CD4-positive, CD25-positive, alpha-beta regulatory T cell (primary cell): ENCODE measurements at places on chromosomes 16 and 17. TPM values are rescaled to one million over a fixed set of nuclear protein-coding genes. Genes with fewer than 3 reads are reported as not detected.

DNA sequence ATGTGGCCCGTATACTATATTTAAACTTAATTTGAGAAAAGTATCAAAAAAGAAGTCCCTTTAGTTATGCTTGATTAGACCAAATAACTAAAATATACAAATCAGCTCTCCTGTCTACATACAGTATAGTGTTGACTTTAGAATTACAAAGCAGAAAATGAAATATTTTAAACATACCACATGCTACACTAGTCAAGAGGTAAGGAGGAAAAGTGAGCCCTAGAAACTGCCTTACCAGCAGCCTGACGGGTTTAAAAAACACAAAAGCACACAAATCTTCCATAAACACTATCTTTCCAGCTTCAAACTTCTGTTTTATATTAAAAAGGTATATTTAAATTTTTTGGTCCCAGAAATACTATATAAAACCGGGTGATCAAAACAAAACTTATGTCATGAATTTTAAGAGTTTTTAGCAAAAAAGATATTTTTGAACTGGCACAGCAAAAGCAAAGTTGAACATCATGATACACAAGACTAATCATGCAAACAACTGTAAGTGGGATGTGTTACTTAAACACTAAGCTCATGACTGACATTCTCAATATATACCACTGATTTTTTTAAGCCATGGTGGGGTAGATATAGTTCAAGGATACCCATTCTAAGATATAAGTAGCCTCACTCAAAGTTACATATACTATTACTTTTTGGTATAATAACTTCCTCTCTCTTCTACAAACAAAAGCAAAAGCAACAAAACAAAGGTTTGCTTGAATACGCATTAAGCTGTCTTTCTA lies 11.8 kb downstream of the KLHL10 start:
- DNase-seq, result no peak

GRCh38 chr16:7027401-7027800 lies 305.2 kb upstream of the RBFOX1 start:
- no peak for DNase-seq

- no peak for DNase-seq
These were observed 28.2 kb downstream of the FCSK start for GRCh38 chr16:70482624-70483023.

GRCh38 chr16:31356566-31357323 lies 1.8 kb downstream of the ITGAX start:
- no peak for DNase-seq

DNA sequence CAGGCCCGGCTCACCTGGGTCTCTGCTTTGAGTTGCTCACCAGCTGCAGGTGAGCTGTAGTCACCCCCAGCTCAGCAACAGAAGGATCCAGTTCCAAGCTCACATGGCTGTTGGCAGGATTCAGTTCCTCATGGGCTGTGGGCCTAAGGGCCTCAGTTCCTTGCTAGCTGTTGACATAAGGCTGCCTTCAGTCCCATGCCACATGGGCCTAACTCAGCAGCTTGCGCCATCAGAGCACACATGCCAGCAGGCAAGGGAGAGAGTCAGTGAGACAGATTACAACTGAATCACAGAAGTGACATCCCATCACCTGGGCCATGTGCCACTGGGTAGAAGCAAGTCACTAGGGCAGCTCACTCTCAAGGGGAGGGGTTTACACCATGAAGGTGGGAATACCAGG lies 24.7 kb downstream of the PSMD7 start:
- DNase-seq, result no peak

- DNase-seq, result no peak
These were observed 19.6 kb downstream of the BEAN1 start for GRCh38 chr16:66446737-66447136.

GRCh38 chr16:84520725-84521496 lies 16.5 kb upstream of the MEAK7 start:
- DNase-seq, result no peak

- no peak for DNase-seq
These were observed 16.4 kb upstream of the KRT19 start for GRCh38 chr17:41544491-41544892.

DNA sequence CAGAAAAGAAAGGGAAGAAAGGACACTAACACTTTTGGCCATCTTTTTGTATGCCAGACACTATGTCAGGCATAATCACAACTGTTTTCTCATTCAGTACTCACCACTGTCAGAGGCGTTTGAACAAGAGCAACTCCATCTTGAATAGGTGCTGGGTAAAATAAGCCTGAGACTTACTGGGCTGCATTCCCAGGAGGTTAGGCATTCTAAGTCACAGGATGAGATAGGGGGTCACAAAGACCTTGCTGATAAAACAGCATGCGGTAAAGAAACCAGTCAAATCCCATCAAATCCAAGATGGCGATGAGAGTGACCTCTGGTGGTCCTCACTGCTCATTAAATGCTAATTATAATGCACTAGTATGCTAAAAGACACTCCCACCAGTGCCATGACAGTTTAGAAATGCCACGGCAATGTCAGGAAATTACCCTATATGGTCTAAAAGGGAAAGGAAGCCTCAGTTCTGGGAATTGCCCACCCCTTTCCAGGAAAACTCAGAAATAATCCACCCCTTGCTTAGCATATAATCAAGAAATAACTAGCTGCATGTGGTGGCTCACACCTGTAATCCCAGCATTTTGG lies 14.9 kb upstream of the LYRM9 start:
- no peak for DNase-seq

DNA sequence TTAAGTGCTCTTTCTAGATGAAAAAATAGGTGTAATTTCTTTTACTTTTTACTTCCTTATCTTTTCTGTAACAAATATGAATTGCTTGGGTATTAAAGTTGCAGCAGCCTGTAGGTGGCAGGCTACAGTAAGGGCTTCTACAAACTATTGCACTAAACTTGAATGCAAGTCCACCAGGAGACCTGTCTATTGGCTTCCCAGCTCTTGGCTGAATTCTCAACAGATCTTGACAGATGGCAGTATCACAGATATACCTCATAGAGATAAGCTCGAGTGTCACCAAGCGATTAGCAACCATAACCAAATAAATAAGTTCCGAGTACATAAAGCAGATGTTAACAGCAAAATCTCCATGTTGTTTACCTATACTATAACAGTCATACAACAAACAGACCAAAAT lies 5.9 kb downstream of the BBS2 start:
- peak; percentile 76 for DNase-seq

DNA sequence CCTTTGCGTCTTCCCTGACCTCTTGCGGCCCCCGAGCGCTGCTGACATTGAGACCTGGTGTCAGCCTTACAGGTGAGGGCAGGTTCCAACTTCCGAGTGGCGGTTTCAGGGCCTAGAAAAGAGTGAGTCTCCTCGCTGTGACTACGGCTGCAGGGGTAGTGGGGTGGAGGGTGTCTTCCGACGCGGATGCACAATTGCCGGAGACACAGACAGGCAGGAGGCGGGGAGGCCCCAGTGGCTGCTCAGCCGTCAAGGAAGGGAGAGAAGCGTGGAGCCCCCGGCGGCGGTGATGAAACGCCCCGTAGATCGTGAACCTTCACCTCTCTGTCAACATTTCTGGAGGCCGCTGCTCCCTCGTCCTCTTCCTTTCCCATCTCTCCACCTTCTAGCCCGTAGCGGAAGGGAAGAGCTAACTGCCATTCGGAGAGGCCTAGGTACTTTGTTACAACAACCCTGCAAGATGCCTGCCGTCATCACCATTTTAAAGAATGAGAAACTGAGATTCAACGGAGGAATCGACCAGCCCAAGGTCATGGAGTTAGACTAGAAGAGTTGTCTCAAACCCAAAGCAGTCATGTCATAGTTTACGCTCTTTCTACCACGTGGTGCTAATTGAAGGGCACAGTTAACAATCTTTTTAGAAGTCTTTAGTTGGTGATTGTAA lies 485 bp downstream of the DNAJA3 start:
- no peak for DNase-seq

DNA sequence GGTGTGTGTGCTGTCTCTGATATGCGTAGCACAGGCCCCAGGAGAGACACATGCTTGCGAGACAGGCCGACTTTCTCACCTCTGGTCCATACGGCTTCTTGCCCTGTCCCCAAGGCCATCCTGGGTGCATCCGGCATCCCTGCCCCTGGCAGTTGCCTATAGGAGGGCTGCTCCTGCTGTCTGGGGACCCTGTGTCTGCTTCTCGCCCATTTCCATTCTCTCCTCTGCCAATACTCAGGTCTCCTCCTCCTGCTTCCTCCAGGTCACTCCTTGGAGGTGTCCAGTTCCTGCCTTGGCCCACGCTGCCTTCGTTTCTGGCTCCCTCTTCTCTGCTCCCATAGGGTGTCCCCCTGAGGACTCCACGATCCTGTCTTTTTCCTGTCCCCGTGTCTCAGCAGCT lies 89.0 kb downstream of the DNAH17 start:
- DNase-seq, result no peak

Gene COG8
- polyA plus RNA-seq, result 36.9 TPM

Gene KRTAP9-8
- polyA plus RNA-seq, result not detected

Gene SDR42E1
- 1.6 TPM for polyA plus RNA-seq

Gene PLCG2
- not detected for polyA plus RNA-seq

Gene TPSG1
- not detected for polyA plus RNA-seq

Gene KAT8
- 49.2 TPM for polyA plus RNA-seq

Gene ITGB4
- polyA plus RNA-seq, result 0.60 TPM

Gene GAS2L2
- polyA plus RNA-seq, result not detected
